ENCODE measurements at places on chromosomes 4 and X.

- no peak for DNase-seq
Observed at GRCh38 chr4:99624141-99624719, 33.4 kb downstream of the C4orf54 start.

GRCh38 chr4:11507920-11508319 is 79.2 kb upstream of the HS3ST1 start:
- no peak for DNase-seq

DNA sequence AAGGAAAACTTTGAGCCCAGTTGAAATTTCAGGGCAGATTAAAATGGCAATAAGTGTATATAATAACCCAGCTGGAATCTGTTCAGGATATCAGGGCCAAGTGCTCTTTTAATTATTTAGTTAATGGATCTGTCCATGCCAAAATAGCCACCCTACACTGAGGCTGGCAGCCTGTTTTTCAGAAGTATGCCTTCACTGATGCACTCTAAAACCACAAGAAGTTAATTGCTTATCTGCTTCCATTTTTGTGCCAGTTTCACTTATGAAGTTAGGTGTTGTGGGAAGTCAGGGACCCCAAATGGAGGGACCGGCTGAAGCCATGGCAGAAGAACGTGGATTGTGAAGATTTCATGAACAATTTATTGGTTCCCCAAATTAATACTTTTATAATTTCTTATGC is 960.3 kb downstream of the C4orf33 start:
- no peak for DNase-seq

DNA sequence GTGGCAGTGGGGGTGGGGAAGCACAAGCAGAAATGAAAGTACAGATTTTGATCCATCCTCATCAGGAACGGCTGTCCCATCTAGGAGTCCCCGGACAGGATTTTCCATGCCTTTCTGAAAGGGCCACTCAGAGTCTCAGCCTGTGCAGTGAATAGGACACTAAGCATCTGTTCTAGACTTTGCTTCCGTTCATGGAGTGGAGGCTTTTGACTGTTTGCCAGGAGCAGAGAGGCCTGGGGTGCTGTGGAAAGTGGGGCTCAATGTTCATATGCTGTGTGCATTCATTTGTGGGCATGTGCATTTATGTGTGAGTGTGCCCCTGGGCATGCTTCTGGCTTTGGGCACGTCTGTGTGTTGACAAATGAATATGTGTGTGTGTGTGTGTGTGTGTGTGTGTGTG is 25.6 kb upstream of the MAMLD1 start:
- no peak for DNase-seq

DNA sequence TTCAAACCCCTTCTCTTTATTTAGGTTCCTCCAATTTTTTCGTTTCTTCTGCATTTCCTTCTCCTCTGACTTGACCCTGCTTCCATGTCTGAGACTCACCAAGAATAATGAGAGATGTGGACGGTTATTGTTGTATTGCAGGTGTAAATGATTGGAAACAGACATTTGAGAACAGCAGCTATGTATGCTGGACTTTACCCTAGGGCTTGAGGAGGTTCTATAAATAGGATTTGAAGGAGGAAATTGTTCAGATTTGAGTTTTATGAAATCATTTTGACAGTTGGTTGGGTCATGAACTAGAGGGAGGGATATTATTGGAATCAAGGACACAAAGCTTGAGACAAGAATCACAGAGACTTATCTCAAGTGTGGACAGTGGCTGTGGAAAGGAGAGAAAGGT is 614.6 kb upstream of the CPEB2 start:
- no peak for DNase-seq

GRCh38 chrX:53239474-53239873 is 14.5 kb upstream of the KDM5C start:
- DNase-seq: no peak

DNA sequence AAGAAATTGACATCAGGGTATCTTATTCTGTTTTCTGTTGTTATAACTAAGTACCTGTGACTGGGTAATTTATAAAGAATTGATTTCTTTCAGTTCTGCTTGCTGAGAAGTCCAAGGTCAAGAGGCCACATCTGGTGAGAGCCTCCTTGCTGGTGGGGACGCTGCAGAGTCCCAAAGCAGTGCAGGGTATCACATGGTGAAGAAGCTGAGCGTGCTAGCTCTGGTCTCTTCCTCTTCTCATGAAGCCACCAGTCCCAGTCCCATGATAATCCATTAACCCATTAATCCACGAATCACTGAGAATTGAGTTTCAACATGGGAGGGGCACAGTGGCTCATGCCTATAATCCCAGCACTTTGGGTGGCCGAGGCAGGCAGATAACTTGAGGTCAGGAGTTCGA is 18.0 kb downstream of the RBMX start:
- no peak for DNase-seq

DNA sequence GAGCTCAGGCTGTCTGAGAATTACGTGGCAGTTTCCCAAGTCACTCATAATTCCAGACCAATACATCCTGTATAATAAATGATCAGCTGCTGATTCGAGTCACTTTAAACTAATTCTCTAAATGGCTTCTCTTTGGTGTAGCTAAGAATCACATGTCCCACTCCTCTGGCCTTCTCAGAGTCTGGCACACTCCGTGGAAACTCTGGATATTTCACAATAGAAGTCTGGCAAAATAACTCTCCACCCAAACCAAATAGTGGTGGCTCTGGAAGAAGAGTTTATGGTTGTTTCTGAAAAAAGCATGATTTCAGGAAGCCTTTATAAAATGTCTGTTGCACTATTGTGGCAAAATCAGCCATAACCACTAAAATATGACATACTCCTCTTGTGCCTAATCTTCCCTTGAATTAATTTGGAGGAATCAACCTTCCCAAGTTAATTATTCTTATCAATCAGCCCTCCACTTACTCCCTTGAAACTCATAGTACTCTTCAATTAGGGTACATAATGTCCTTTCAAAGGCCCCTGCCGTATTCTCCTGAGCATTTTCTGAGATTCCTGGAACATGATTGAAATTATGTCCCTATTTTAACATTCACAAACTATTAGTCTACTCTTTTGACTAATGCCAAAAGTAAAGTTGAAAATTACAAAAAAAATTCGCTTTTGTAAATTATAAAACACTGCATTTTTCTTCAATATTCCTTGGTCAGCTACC is 991.6 kb downstream of the FAT4 start:
- no peak for DNase-seq

GRCh38 chr4:186036976-186037581 is 31.9 kb upstream of the TLR3 start:
- DNase-seq: no peak

DNA sequence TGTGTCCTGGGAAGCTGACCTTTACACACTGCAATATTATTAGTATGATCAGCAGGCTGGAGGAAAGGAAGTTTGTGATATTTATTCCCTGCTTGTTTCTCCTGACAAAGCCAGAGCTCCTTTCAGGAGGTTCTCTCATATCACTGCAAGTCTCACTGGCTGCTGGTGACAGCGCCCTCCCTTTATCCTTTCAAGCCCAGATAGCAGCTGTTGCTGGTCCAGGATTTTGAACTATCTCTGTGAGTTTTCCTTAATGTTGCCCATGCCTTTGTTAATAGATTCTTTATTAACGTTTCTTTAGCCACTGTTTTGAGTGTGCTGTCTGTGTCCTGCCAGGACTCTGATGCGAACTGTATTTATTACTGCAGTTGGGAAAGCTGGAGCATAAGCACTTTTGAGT is 518.7 kb downstream of the C4orf33 start:
- no peak for DNase-seq

GRCh38 chr4:91147067-91147466 is 1019.9 kb downstream of the CCSER1 start:
- no peak for DNase-seq

GRCh38 chr4:42843694-42844093 is 48.8 kb upstream of the GRXCR1 start:
- no peak for DNase-seq

DNA sequence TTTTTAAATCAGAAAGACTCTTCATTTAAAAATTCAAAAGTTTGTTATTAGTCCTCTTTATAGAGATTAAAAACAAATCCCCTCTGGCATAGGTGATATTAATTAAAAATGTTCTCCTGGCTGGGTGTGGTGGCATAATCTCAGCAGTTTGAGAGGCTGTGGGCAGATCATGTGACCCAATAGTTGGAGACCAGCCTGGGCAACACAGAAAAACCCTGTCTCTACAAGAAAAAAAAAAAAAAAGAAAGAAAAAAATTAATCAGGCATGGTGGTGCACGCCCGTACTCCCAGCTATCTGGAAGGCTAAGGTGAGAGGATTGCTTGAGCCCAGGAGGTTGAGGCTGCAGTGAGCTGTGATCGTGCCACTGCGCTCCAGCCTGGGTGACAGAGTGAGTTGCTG is 38.9 kb downstream of the RASGEF1B start:
- DNase-seq: no peak

DNA sequence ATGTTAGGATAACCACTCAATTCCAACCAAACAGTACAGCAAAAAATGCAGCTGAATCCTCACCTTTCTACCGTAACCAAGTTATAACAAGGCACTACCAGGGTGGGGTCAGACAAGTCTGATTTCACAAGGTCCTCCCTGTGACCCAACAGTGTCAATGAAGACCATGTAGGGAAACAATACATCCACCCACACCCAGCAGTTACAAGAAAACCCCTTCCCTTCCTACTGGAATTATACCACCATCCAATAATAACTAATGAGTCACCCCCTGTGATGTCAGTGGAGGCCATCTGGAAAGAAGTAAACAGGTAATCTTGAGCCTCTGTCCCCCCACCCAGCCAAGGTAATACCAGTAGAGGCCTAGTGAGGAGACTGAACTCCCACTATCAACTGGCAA is 117.6 kb downstream of the FGF16 start:
- DNase-seq: no peak

DNA sequence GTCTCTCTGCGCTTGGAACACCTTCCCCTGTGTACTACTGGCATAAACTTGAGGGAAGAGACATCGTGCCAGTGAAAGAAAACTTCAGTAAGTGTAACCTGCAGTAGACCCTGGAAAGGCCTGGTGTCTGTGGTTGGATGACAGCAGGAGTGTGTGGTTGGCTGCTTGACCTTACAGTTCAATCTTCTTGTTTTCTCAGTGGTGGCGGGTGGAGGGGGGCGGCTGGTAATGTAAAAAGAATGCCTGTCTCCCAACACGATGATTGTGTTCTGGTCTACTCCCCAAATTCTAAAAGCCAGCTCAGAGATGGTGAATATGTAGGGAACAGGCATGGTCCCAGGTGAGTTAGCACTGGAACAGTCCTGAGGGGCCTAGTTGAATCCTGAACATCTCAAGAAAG is 18.6 kb downstream of the PSMD10 start:
- no peak for DNase-seq

DNA sequence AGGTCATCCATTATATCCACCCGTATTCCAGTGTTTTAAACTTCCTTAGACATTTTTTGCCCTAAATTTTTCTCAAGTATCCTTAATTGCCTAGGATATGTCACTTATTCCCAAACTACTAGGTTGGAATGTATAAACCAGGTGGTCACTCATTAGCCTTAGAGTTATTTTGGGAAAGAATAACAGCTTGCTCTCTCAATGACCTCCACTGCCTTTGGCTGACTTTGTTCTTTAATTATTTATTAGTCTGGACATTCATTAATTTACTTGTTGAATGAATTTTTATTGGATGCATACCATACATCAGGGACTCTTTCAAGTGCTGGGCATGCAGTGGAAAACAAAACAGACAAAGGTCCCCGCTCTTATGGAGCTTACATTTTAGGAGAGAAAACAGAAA is 609.3 kb upstream of the IGFBP7 start:
- no peak for DNase-seq

DNA sequence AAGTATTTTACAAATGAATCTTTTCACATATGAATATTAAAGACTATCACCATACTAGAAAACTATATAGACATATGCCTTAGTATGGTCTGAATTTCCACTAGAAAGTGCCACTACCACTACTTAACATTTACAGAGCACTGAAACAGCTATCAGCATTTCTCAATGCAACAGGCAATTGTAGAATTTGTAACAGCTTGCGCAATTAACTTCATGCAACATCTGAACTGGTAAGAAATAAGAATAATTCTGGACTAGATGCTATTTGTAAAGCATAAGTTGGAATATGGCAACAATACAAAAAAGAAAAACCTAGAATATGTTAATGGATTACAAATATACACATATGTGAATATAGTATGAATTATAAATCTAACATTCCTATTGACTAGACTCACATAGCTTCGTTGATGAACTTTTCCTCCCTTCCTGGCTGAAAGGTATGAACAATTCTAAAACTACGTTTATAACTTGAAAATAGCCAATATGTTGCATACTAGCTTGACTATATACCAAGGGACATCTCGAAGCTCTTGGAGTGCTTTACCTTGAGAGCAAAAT is 82.0 kb downstream of the ATP8A1 start:
- no peak for DNase-seq

DNA sequence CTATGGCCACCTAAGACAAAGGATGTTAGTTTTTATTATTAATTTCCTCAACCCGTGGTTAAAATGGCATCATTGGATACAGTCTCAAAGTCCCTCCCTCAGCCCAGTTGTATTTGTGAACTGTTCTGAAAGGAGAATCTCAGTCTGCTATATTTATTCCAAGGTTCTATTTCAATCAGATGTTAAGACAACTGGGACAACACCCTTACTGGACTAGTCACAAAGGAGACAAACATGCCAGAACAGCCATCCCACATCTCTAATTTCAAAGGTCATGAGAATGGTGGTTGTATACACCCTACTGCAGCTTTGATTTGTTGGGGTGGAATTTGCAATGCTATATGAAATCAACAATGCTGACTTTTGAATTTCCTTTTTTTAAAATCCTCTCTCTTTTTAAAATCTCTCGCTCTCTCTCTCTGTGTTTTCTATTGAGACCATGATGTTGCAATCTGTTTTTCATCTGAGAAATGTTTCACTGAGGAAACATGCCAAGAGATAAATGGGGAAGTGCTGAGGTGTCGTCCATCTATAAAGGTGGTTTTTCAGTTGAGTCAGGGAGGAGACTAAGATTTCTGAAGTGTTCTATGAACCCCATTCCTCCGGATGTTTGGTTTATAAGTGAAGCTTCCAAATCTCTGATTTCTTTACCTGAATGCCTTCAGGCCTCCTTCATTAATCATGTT is 201.5 kb upstream of the GATB start:
- DNase-seq: no peak

All from stimulated activated CD8-positive, alpha-beta memory T cell treated with anti-CD3 and anti-CD28 coated beads, Interleukin-2, amount 100 ng/mL, for 1 hour (primary cell).